Activated naive CD4-positive, alpha-beta T cell treated with anti-CD3 and anti-CD28 coated beads, Interleukin-2, amount 10 ng/mL, durations not matched to agents 5 hours and 36 hours (primary cell): ENCODE measurements at places on chromosomes 12 and 14. TPM values are rescaled to one million over a fixed set of nuclear protein-coding genes. Genes with fewer than 3 reads are reported as not detected.

The KSR2 gene
- not detected for total RNA-seq

The BEGAIN gene
- total RNA-seq = 1.4 TPM

The BRI3BP gene
- 21.2 TPM for total RNA-seq

The SIX4 gene
- total RNA-seq = not detected

The TAS2R7 gene
- total RNA-seq = not detected

The NGB gene
- total RNA-seq = not detected

The PAPLN gene
- total RNA-seq = 0.36 TPM

The GPRC5A gene
- 0.05 TPM for total RNA-seq

The PIP4K2C gene
- 18.3 TPM for total RNA-seq

The ZBTB42 gene
- 5.1 TPM for total RNA-seq

The PPP2R5E gene
- total RNA-seq = 38.9 TPM

The KRT74 gene
- total RNA-seq = not detected

The CLEC4D gene
- not detected for total RNA-seq

The GALC gene
- total RNA-seq = 16.8 TPM

The SLC16A7 gene
- total RNA-seq = 31.6 TPM

The HOTAIR gene
- total RNA-seq = not detected

The OAS1 gene
- total RNA-seq = 34.9 TPM

The E2F7 gene
- total RNA-seq = 19.3 TPM

The CBLN3 gene
- 4.5 TPM for total RNA-seq
